ENCODE measurements at places on chromosomes 13 and 19. TPM values are rescaled to one million over a fixed set of nuclear protein-coding genes. Genes with fewer than 3 reads are reported as not detected.

The SARS2 gene
- total RNA-seq = 14.4 TPM

The KASH5 gene
- not detected for total RNA-seq

The PINLYP gene
- 0.30 TPM for total RNA-seq

The BCAM gene
- 20.2 TPM for total RNA-seq

The EBI3 gene
- total RNA-seq = 0.28 TPM

The BCL2L12 gene
- 2.4 TPM for total RNA-seq

The SGCG gene
- 5.2 TPM for total RNA-seq

The F10 gene
- 15.7 TPM for total RNA-seq

The SHANK1 gene
- 6.8 TPM for total RNA-seq

The ZNF667 gene
- total RNA-seq = 9.2 TPM

The CATSPERD gene
- not detected for total RNA-seq

The MYPOP gene
- total RNA-seq = 4.2 TPM

The HCN2 gene
- 1.2 TPM for total RNA-seq

The C19orf81 gene
- total RNA-seq = not detected

The LCP1 gene
- 8.9 TPM for total RNA-seq

The ZNF85 gene
- total RNA-seq = 5.0 TPM

The PRODH2 gene
- not detected for total RNA-seq

The RGCC gene
- total RNA-seq = 0.59 TPM

The CD70 gene
- total RNA-seq = not detected

The THSD8 gene
- not detected for total RNA-seq

The MEIOSIN gene
- total RNA-seq = not detected

The SAMD1 gene
- 29.7 TPM for total RNA-seq

The FCER2 gene
- total RNA-seq = not detected

The OXGR1 gene
- total RNA-seq = not detected

The NCCRP1 gene
- not detected for total RNA-seq

The PLEKHF1 gene
- 7.3 TPM for total RNA-seq
